ENCODE measurements at places on chromosomes 1 and 21.

DNA sequence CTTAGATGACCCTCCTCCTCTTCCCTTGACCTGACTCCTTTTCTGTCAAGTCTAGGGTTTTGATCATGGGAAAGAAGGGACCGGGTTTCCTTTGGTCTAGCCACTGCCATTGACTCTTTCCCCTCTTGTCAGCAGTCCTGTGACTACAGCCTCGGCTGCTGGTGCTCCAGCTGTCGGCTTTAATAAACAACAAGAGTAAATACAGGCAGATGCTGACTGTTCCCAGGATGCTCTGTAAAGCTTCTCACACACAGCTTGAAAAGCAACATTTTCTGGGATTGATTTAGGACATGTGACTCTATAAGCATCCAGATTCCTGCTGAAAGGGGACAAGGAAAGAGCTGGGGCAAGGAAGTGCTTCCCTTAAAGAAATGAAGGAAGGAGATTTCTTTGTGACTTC lies 53.5 kb upstream of the CTTNBP2NL start:
- DNase-seq, result no peak

- peak; percentile 54 for DNase-seq
These were observed 61.7 kb downstream of the CASQ2 start for GRCh38 chr1:115706587-115707425.

- peak; percentile 47 for DNase-seq
These were observed 23.0 kb upstream of the SLC1A7 start for GRCh38 chr1:53165408-53165961.

DNA sequence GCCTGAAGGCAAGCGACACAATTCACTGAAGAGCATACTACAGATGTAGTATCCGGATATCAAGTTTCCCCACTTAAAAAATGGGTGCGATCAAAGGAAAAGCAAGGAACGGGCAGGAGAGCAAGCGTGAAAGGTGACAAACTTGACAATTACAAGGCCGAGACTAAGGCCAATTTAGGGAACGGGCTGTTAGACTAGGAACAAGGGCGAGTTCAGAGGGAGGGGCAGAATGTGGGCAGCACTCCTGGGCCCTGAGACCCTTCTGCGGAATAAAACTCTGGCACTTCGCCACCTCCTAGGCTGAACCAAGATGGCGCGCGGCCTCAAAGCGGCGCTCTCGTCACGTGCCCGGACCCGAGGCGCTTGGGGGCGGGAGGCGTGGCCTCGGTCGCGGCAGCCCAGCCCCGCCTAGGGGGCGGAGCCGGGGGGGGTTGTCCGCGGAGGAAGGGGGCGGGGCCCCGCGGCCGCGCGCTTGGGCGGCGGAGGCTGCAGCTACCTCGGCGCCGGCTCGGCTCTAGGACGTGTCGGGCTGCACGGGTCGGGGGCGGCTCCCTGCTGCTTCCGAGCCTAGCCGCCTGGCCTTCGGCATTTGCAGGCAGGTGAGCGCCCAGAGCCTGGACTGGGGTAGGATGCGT lies at the start of gene PPFIA4:
PPFIA4 (plus strand) TSS at position 461 of the 635 bp plus-strand sequence. CDS start 12,518 bp downstream, outside the sequence.
- DNase-seq, result peak; percentile 80

DNA sequence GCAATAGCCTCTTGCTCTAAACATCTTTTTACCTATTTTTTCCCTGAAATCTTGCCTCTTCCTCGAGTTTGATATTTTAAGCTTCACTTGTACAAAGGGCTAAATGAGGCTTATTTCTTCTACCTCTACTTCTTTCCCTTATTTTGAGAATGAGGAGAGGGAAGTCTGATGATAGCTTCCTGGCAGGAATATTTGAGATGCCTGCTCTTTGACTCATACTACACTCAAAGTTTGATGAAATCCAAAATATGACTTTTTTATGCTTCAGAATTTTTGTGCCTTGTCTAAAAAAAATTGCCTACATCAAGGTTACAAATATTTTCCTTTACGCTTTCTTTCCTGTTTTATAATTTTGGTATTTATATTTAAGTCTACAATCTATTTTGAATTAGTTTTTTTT lies 624.4 kb upstream of the PLXNA2 start:
- peak; percentile 13 for DNase-seq

- peak; percentile 40 for DNase-seq
These were observed 11.2 kb downstream of the DDAH1 start for GRCh38 chr1:85453640-85454194.

DNA sequence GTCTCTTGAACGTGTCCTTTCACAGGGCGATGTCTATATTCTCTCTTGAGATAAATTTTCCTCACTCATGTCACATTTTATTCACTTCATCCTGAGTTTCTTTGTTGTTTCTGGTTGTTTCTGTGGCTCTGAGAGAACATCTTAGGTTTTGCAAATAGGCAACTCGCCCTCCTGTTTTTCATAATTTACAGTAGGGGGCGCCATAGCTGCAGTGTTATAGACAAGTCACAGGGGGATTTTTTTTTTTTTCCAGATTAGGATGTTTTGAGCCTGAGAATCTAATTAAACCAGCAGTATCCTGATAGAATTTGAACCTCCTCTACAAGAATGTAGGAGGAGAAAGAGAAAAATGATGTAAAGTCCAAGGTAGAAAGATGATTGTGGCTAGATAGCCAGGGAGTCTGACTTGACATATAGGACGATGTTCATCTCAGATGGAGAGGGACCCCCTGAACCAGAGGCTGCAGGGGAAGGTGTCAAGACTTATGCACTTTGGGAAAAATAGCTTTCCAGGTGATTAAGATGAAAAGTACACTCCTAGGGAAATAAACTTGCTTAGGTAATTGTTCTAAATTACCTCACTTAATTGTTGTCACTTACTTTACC lies 76.3 kb downstream of the ZP4 start:
- no peak for DNase-seq

DNA sequence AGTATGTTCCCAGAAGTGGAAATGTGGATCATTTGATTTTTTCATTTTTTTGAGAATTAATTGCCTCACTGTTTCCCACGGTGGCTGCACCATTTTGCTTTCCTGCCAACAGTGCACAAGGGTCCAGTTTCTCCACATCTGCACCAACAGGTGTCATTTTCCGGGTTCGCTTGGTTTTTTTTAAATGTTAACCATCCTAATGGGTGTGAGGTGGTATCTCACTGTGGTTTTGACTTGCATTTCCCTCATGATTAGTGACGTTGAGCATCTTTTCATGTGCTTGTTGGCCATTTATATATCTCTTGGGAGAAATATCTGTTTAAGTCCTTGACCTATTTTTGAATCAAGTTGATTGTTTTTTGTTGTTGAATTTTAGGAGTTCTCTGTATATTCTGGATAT lies 3.0 kb downstream of the COL6A2 start:
- DNase-seq, result no peak

- DNase-seq, result no peak
These were observed 5.5 kb downstream of the UCK2 start for GRCh38 chr1:165832902-165833301.

DNA sequence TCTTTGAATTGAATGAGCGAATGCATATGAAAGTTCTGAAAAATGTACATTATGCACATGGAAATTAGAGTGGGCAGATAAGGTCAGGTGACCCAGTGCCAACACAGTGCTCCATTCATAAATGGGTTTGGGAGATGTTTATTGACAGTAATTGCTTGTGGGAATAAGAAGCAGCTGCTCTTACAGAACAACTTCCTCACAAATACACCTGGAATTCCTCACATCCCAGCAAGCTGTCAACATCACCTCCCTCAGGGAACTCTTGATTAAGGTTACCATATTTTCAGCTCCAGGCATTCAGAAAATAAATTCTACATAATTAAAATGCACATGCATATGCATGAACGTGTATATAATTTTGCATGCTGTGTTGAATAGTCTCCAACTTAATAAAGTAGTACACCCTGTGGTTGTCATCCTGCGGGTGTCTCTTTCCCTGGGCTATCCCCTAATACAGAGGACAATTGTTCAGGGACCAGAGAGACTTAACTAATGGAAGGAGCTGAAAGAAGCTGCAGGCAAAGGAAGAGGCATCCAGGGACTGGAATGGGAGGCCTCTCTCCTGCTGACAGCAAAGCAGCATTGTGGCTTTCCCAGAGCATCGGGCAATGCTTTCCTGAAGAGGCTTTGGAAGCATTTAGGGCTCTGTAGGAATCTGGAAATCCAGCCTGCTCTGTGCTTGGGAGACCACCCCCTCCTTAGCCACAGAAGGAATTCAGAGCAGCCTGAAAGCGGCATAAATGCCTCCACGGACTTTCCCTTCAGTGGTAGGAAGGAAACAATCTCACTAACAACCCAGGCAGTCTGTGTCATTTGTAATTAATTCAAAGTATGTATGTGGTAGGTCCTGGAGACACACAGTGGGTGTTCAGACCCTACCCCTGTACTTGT lies 55.2 kb upstream of the GNG12 start:
- peak; percentile 58 for DNase-seq

DNA sequence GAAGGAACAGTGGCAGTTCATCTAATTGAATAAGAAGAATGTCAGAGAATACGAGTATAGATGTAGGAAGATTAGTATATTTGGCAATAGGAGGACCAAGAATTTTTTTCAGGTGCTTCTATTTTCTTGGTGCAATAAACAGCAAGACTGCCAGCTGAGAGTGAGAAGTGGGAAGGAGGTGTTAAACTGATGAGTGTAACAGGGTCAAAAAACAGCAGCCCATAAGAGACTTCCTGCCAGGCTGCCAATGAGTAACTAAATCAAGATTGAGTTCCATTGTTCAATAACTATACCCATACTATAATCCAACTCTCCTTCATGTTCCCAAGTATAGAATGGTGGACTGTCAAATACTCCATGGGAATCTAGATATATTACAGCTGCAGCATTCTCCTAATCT lies 28.7 kb downstream of the LYST start:
- DNase-seq, result no peak

GRCh38 chr1:223425550-223425949 lies 32.3 kb downstream of the CCDC185 start:
- DNase-seq, result peak; percentile 19

DNA sequence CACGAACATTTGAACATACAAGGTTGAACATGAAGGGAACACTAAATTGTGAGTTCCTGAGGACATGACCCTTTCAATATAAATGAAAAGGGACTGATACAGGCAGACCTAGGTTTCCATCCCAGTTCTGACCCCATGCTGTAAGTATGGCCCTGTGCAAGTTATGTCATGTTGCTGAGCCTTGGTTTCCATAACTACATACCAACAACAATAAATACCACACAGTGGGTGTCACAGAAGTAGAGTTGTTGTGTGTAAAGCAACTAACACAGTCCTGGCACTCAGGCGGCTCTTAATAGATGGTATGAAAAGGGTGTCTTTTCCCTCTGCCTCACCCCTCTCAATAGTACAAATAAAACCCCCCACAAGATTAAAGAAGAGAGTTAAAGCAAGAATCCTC lies 140.8 kb downstream of the LMX1A start:
- no peak for DNase-seq

- DNase-seq, result no peak
These were observed 1.1 kb downstream of the MRPS6 start for GRCh38 chr21:34074283-34075090.

- peak; percentile 94 for DNase-seq
These were observed 36.1 kb upstream of the KHDRBS1 start for GRCh38 chr1:31977385-31978131.

DNA sequence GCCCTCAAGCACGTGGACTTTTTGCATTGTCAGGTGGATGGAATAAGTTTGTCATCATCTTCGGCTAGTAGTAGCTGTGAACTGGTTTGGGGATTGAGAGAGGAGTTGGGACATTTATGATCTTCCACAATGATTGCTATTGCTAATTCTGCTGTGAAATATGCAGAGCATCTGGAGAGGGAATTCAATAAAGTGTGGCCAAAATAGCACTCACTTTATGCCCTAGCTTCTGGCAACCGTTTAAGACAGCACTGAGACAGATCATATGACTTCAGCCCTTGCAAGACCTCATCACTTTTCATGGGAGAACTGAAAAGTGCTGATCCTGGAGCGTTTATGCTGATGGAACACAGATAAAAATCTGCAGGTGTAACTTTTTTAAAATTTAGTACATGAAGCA lies 360.8 kb downstream of the GPATCH2 start:
- peak; percentile 31 for DNase-seq

- no peak for DNase-seq
These were observed 5.7 kb downstream of the RSPO1 start for GRCh38 chr1:37629008-37629407.

DNA sequence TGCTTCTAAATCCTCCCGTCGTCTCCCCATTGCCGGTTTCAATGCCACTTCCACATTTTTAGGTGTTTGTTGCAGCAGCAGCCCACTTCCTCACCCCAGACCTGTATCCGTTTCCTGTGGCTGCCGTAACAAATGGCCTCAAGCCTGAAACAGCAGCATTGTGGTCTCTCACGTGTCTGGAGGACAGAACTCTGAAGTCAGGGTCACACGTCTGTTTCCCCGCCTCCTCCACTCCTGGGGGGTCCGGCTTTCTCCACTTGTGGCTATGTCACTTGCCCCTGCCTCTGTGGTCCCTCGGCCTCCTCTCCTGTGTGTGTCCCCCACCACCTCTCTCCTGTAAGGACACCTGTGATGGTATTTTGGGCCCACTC lies 21.8 kb downstream of the TRPM2 start:
- no peak for DNase-seq

- no peak for DNase-seq
These were observed 2.6 kb downstream of the MRPS6 start for GRCh38 chr21:34075760-34076660.

- DNase-seq, result no peak
These were observed 178.0 kb downstream of the RYR2 start for GRCh38 chr1:237219751-237220642.

DNA sequence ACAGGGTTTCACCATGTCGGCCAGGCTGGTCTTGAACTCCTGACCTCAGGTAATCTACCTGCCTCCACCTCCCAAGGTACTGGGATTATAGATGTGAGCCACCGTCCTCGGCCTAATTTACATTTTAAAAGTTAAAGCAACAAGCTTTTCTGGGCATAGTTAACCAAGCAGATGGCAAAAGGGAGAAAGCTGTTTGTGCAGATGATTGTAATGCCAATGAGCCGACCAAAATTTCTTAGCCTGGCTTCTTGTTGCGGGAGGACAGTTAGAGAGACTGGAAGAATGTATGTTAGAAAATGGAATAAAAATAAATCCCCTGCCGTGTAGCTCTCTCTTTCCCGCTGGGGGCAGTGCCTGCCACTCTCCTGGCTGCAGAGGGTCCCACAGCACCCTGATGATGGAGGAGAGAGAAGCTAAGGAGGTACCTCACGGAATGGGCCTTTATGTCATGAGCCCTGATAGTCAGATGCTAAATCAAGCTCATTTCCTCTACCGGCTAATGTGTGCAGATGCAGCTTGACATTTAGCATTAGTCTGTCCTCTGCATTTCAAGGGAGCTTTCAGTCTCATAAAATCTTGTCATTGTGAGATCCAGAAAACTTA lies 87.2 kb downstream of the HHAT start:
- DNase-seq, result no peak

- DNase-seq, result no peak
These were observed 33.0 kb downstream of the STXBP3 start for GRCh38 chr1:108779455-108779854.

- no peak for DNase-seq
These were observed 1.8 kb upstream of the ACBD6 start for GRCh38 chr1:180504186-180504585.

GRCh38 chr1:178434899-178435435 lies 61.8 kb downstream of the CLEC20A start:
- DNase-seq, result no peak

DNA sequence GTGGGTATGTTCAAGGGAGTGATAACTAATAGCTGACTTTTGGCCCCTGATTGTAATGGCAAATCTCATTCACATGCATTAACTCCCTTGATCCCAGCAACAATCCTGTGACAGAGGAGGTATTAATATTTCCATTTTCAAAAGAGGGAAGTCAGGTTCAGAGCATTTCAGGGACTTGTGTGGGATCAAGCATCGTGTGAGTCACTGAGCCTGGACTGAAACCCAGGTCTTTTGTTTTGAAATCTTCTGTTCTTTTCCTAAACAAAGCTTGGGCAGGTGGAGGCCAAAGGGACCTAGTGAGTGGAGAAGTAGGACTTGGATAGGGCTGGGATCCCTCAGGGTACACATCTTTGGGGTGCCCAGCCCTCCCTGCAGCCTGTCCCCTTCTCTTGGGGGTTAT lies 37.9 kb downstream of the ETNK2 start:
- DNase-seq, result no peak
